ENCODE measurements at places on chromosomes 1 and 21. TPM values are rescaled to one million over a fixed set of nuclear protein-coding genes. Genes with fewer than 3 reads are reported as not detected.

CTXND2 gene
- total RNA-seq = not detected

NPPA gene
- total RNA-seq = not detected

OR2L8 gene
- total RNA-seq = not detected

- no peak for DNase-seq
Observed at GRCh38 chr1:208089149-208089548, 155.0 kb downstream of the PLXNA2 start.

GRCh38 chr1:156877433-156878170, 15.9 kb upstream of the PEAR1 start:
- DNase-seq = no peak

- peak; percentile 8 for DNase-seq
Observed at GRCh38 chr1:38740487-38740886, 119.1 kb downstream of the RRAGC start.

- DNase-seq = no peak
Observed at GRCh38 chr1:13675151-13675651, 24.8 kb upstream of the PRDM2 start.

GRCh38 chr1:200869376-200869752, 3.4 kb upstream of the GPR25 start:
- DNase-seq = no peak

DNA sequence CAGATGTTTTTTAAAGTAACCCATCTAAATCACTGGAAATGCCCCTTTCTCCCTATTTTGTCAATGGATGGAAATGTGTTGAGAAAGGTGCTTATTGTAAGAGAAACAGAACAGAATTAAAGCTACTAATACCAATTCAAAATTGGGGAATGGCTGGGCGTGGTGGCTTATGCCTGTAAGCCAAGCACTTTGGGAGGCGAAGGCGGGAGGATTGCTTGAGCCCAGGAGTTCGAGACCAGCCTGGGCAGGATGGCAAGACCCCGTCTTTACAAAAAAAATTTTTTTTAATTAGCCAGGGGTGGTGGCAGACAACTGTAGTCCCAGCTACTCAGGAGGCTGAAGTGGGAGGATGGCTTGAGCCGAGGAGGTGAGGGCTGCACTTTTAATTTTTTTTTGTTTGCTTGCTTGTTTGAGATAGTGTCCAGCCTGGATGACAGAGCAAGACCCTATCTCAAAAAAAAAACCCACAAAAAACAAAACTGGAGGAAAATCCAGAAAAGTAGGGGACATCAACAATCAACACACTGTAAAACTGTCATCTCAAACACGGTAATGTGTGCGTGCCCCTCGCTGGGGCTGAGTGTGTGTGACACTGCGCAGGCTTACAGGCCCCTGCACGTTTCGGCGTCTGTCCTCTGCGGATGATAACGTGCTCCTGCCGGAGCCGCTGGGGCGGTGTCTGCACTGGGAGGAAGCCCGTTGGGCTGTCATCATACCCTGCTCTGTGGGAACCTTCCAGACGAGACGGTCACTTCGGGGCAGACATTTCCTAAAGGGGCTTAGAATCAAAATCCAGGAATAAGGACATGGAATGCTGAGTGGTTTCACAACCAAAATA, 11.6 kb upstream of the POFUT2 start:
- DNase-seq = no peak

- DNase-seq = no peak
Observed at GRCh38 chr1:87246436-87246835, 82.2 kb upstream of the LMO4 start.

GRCh38 chr1:235131961-235132360, 3.3 kb upstream of the TOMM20 start:
- DNase-seq = no peak

- no peak for DNase-seq
Observed at GRCh38 chr1:62523860-62524259, 73.5 kb upstream of the ANGPTL3 start.

DNA sequence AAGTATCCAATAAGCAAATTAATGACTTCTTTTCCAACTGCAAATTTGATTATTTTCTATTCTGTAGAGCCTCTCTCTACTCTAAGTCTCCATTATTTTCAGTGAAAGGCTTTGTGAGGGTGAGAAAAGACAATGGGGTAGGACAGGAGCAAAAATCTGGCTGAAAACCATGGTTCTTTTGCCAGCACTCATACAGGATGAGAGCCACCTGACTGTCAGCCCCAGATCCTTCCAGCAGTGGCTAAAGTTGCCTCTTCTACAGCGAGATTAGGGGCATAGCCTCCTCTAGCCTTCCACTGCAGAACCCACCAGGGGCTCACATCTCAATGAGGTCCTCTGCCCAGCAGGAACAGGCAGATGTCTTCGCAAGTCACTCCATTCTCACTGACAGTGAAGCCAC, 23.7 kb downstream of the NMNAT2 start:
- DNase-seq = no peak

GRCh38 chr1:87330885-87331364, 2.2 kb downstream of the LMO4 start:
- no peak for DNase-seq

GRCh38 chr1:43214501-43215444, 42.6 kb downstream of the CFAP57 start:
- DNase-seq = no peak

- no peak for DNase-seq
Observed at GRCh38 chr1:177954076-177954475, 15.8 kb downstream of the SEC16B start.
